ENCODE measurements at places on chromosomes 5 and 9. TPM values are rescaled to one million over a fixed set of nuclear protein-coding genes. Genes with fewer than 3 reads are reported as not detected.

Gene PCDHGA8
- total RNA-seq, result 2.3 TPM

Gene EGR1
- 31.3 TPM for total RNA-seq

Gene SMC5
- 63.1 TPM for total RNA-seq

Gene NOP16
- total RNA-seq, result 14.5 TPM

Gene SPACA9
- total RNA-seq, result 2.4 TPM

Gene FOXD4L6
- not detected for total RNA-seq

Gene TSSK1B
- not detected for total RNA-seq

Gene LRRC70
- 1.2 TPM for total RNA-seq

Gene HTR4
- total RNA-seq, result not detected

Gene NUDCD2
- 30.0 TPM for total RNA-seq
